ENCODE measurements at places on chromosomes 13 and 19. TPM values are rescaled to one million over a fixed set of nuclear protein-coding genes. Genes with fewer than 3 reads are reported as not detected.

DNA sequence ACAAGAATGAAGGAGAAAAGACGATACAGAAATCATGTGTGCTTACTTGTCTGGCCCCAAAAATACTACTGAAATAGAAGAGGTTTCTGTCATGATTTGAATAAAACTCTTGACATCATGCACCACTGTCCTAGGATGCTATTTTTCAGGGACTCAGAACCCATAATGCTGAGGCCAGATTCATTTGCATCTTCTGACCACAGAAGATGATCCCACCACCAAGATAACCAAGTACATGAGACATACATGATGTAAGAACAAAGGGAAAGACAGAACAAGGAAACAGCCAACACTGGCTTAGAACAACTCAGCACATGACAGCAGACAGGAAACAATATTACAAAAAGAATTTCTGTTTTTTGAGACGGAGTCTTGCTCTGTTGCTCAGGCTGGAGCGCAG lies 2.5 kb downstream of the ZNF552 start:
- peaks cover 8% of the 10 kb centered on the region for H3K36me3 ChIP-seq
- H3K4me1 ChIP-seq = peaks cover 19% of the 10 kb centered on the region
- DNase-seq = no peak
- H3K27me3 ChIP-seq = no peaks in the 10 kb centered on the region

LHB gene
- total RNA-seq = not detected

DNA sequence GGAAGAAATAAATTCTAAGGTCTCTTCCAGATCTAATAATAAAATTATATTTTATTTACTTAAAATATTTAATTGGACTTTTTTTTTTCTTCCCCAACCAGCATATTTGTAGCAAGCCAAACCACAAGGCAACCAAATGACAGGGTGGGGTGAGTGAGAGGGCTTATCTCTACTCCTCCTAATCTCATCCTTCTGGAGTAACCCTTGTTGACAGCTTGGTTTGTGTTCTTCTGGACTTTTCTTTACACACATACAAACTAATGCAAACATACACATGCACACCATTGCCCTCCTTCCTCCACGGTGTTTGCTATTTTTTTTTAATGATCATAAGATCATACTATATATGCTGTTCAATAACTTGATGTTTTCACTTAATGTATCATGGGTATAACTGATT lies 383.1 kb downstream of the DLEU7 start:
- no peak overlapping the region for H3K4me3 ChIP-seq
- no peak for DNase-seq
- no peak overlapping the region for H3K27ac ChIP-seq

IGFL4 gene
- total RNA-seq = 0.70 TPM

TMEM86B gene
- total RNA-seq = 5.8 TPM

NLRP9 gene
- total RNA-seq = not detected

CGB5 gene
- not detected for total RNA-seq

GRCh38 chr19:53789708-53790678 lies 34.1 kb downstream of the NLRP12 start:
- peaks cover 10% of the 10 kb centered on the region for H3K4me1 ChIP-seq
- H3K27me3 ChIP-seq = no peaks in the 10 kb centered on the region
- no peak overlapping the region for H3K27ac ChIP-seq
- H3K36me3 ChIP-seq = no peaks in the 10 kb centered on the region
- no peak overlapping the region for H3K4me3 ChIP-seq

DNA sequence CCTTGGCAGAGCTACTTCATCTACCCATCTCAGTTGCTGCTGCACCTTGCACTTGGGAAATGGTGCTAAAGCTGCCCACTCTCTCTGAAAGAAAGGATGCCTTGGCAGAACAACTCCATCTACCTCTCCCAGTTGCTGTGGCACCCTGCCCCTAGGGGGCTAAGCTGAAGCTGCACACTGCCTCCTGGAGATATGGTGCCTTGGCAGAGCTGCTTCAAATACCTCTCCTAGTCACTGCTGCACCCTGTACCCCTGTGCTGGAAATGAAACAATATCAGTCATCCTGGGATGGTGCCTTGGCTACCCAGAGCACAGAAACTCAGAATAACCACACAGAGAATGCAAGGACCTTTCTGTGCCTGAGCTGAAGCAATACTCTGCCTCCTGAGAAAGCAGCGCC lies 615.8 kb downstream of the DIAPH3 start:
- H3K4me3 ChIP-seq = no peak overlapping the region
- no peaks in the 10 kb centered on the region for H3K27me3 ChIP-seq
- peaks cover 7% of the 10 kb centered on the region for H3K36me3 ChIP-seq
- no peak overlapping the region for H3K27ac ChIP-seq

GRCh38 chr19:32691952-32692726 lies 518 bp downstream of the NUDT19 start:
- no peaks in the 10 kb centered on the region for H3K27me3 ChIP-seq
- H3K4me1 ChIP-seq = peaks cover 38% of the 10 kb centered on the region
- peaks cover 16% of the 10 kb centered on the region for H3K36me3 ChIP-seq
- no peak overlapping the region for H3K27ac ChIP-seq

GRCh38 chr13:72437458-72437857 lies 290.0 kb downstream of the MZT1 start:
- DNase-seq = no peak
- no peak overlapping the region for H3K27ac ChIP-seq
- no peaks in the 10 kb centered on the region for H3K36me3 ChIP-seq

WDR87 gene
- total RNA-seq = not detected

- no peaks in the 10 kb centered on the region for H3K27me3 ChIP-seq
- H3K27ac ChIP-seq = no peak overlapping the region
- DNase-seq = no peak
- no peak overlapping the region for H3K4me3 ChIP-seq
- no peaks in the 10 kb centered on the region for H3K4me1 ChIP-seq
Measured at GRCh38 chr13:106996867-106997618, 429.1 kb upstream of the ARGLU1 start.

DNA sequence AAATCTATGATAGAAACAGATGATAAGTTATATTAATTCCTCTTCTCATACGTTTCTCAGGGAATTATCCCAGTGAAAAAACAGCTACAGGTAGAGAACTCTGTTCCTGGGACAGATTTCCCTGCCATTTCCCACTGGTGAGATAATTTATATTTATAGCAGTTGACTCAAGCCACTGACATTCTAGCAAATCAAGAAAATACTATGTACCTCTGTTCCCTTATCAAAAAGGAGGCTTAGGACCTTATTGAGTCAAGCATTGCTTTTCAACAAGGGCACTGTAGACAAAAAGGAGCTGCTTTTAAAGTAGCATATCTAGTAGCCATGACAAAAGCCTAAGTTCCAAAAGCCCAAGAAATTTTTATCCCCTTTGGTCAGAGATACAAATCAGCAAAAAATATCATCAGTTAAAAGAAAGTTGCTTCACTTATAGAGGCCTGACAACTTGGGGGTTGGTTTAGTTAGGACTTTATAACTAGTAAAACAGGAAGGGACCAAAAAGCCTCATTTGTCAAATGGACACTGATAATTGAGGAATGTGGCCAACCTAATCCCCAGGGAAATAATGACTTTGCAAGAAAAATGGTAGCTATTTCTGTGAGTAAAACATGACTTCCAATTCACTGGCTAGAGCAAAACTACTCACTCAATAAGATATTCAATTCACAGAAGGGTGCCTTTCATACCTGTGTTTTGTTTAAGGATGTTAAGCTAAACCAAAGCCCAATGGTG lies 652.5 kb downstream of the SLITRK1 start:
- DNase-seq = no peak
- H3K27ac ChIP-seq = no peak overlapping the region
- no peaks in the 10 kb centered on the region for H3K36me3 ChIP-seq
- H3K4me1 ChIP-seq = no peaks in the 10 kb centered on the region

CASP14 gene
- total RNA-seq = not detected

LGALS7 gene
- total RNA-seq = not detected

ATCAY gene
- total RNA-seq = 14.2 TPM

DNA sequence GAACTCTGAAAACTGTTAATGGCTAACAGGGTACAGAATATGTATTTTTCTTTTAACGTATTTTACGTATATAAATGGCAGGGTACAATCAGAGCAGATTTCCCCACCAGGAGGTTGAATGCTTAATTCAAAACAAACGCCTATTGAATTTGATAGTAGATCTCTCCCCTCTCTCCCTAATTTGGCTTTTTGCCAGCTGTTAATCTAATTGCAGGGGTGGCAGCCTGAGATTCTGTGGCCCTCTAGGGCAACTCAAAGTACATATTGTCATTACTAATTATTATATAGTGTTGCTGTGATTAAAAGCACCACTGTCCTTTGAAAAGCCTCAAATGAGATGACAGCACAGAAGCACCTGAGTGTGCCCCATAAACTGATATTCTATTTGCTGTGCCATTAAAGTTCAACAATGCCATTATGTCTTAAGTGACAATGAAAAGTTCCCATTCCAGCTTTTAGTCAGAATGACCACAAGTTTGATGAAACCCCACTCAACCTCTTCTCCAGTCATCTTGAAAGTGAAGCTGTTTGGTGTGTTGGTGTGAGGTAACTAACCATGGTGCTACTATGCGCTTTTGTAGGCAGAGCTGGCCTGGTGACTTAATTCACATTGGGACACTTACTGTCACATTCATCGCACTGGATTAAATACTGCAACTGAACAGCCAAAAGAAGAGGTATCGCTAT lies 351.4 kb downstream of the KCNRG start:
- H3K27ac ChIP-seq = no peak overlapping the region
- no peaks in the 10 kb centered on the region for H3K27me3 ChIP-seq
- no peaks in the 10 kb centered on the region for H3K36me3 ChIP-seq
- H3K4me1 ChIP-seq = no peaks in the 10 kb centered on the region
- H3K4me3 ChIP-seq = no peak overlapping the region

DNA sequence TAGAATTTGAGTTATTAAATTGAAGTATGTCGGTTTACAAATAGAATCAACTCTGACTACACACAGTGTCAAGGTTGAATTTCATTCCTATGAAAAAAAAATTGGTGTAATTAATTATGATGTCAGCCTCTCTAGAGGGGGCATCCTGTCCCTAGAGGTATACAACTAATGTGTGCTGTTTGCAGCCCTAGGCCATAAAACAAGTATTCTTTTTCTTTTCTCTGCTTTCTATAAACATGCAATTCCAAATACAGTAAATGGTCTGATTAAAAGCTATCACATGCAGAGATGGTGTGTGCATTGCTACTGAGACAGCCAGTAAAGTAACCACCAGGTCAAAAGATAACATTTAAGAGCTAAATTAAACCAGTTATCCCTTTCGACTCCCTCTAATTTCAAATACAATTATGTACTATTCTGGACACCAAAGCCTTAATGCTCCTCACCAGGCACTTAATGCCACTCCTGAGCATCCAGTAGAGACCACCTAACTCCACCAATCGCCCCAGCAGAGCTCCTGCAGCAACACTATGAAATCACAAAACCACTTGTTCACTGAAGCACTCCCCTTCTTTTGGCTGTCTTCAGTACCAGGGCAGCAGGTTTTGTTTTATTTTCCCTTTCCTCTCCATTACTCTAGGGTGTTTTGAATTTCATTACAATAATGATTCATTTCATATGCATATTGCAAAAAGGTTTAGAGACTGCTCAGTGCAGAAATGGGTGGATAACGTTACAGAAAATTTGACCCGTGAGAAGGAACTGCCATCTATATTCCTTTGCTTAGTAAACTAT lies 426.9 kb downstream of the PCDH9 start:
- no peaks in the 10 kb centered on the region for H3K4me1 ChIP-seq
- no peak for DNase-seq
- H3K36me3 ChIP-seq = no peaks in the 10 kb centered on the region
- H3K4me3 ChIP-seq = no peak overlapping the region
- no peak overlapping the region for H3K27ac ChIP-seq

DNA sequence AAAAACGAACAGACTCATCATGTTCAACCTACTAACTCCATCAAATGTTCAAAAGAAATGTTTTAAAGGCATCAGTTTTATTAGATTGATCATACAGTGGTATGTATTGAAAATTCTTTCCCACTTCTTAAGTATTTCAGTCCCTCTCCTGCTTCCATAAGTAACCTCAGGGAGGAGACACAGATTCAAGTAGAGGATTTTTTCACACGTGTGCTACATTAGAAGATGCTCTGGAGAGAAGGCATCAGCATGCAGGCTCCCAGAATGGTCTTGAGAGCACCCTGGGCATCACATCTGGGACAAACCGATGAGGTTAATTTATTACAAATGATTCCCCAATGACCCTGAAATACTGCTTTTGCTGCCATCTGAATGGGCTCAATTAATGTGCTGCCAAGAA lies 3.6 kb downstream of the GPR12 start:
- H3K27ac ChIP-seq = no peak overlapping the region
- peaks cover 6% of the 10 kb centered on the region for H3K36me3 ChIP-seq
- H3K4me1 ChIP-seq = peaks cover 23% of the 10 kb centered on the region
- no peak for DNase-seq
- peaks cover 80% of the 10 kb centered on the region for H3K27me3 ChIP-seq

- H3K4me3 ChIP-seq = no peak overlapping the region
- H3K27ac ChIP-seq = no peak overlapping the region
- no peak for DNase-seq
- H3K36me3 ChIP-seq = no peaks in the 10 kb centered on the region
- no peaks in the 10 kb centered on the region for H3K27me3 ChIP-seq
- H3K4me1 ChIP-seq = no peaks in the 10 kb centered on the region
Measured at GRCh38 chr13:80447747-80448146, 106.8 kb upstream of the SPRY2 start.

ZNF433 gene
- total RNA-seq = 5.8 TPM

- H3K4me3 ChIP-seq = no peak overlapping the region
- H3K27me3 ChIP-seq = peaks cover 5% of the 10 kb centered on the region
- no peaks in the 10 kb centered on the region for H3K36me3 ChIP-seq
- no peak for DNase-seq
Measured at GRCh38 chr13:42652642-42653415, 78.9 kb downstream of the TNFSF11 start.

DNA sequence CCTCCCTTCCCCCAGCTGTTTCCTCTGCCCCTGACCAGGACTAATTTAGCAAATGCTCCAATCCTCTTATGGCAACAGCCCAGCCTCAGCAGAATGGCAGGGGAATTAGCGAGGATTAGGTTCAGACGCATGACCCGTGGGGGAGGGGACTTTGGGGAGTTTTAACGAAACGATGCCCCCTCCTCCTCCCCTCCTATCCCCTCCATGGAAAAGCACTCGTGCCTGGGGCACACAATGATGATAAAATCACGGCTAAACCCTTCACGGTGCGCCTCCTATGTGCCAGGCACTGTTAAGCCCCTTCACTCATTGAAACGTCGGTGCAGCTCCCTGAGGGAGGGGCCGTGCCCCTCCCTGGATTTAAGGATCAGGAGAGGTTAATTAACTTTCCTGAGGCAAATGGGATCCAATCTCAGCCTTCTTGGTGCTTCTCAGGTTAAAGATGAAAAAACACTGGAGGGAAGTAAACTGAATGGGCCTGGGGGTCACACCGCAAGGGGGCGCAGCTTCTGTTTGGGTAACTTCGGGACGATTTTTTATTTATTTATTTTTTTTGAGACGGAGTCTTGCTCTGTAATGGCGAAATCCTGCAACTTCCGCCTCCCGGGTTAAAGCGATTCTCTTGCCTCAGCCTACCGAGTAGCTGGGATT lies 10.1 kb upstream of the TPRX2 start:
- peaks cover 50% of the 10 kb centered on the region for H3K27me3 ChIP-seq
- DNase-seq = peak; percentile 51
- H3K4me1 ChIP-seq = peaks cover 12% of the 10 kb centered on the region
- no peak overlapping the region for H3K27ac ChIP-seq
- no peaks in the 10 kb centered on the region for H3K36me3 ChIP-seq

CBLC gene
- not detected for total RNA-seq

SIGLEC8 gene
- not detected for total RNA-seq

- H3K36me3 ChIP-seq = peaks cover 2% of the 10 kb centered on the region
- DNase-seq = peak; percentile 9
- peaks cover 4% of the 10 kb centered on the region for H3K27me3 ChIP-seq
- H3K27ac ChIP-seq = peak overlapping the region; percentile 91
Measured at GRCh38 chr19:34365463-34366401, 736 bp downstream of the GPI start.

CYP2F1 gene
- total RNA-seq = not detected

GRCh38 chr13:75480671-75481175 lies 1.2 kb downstream of the TBC1D4 start:
- H3K4me3 ChIP-seq = peak overlapping the region; percentile 87
- H3K27ac ChIP-seq = peak overlapping the region; percentile 3
- peaks cover 20% of the 10 kb centered on the region for H3K4me1 ChIP-seq
- peaks cover 22% of the 10 kb centered on the region for H3K27me3 ChIP-seq

HTR2A gene
- 0.11 TPM for total RNA-seq

Measured in neural crest cell (in vitro differentiated cells).